ENCODE measurements at places on chromosomes 4 and X. TPM values are rescaled to one million over a fixed set of nuclear protein-coding genes. Genes with fewer than 3 reads are reported as not detected.

DNA sequence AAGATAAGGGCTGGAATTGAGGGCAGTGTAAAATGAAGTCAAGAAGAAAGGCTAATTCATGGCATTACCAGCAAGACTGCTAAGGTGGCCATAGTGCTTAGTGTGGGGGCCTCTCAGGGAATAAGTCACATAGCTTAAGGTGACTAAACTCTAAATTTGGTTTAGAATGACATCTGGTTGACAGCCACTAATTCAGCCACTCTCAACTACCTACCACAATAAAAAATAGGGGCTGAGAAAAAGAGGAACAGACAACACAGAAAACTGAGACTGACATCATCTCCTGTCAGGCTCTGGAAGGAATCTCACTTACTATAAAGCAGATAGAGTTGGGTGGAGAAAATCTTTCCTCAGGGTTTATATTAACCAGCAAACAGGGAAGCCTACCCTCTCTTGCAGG lies 96.9 kb downstream of the CHRDL1 start:
- H3K4me3 ChIP-seq = no peak overlapping the region
- H3K27ac ChIP-seq = no peak overlapping the region
- no peaks in the 10 kb centered on the region for H3K36me3 ChIP-seq
- H3K4me1 ChIP-seq = no peaks in the 10 kb centered on the region

DNA sequence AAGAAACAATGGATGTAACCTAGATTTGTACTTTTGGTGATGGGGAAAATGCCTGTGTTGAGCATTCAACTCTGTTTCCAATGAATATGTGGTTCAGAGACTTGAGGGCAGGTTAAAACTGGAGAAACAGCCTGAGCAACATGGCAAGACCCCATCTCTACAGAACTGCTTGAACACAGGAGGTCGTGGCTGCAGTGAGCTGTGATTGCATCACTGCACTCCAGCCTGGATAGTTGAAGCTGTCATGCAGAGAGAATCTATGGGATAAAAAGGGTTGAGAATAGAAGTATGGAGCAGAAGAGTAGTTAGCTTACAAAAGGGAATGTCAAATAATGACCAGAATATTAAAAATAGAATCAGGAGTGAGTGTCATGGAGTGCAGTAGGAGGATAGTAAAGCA lies 134.8 kb upstream of the PDE5A start:
- H3K4me1 ChIP-seq = no peaks in the 10 kb centered on the region
- H3K27ac ChIP-seq = no peak overlapping the region
- no peaks in the 10 kb centered on the region for H3K36me3 ChIP-seq
- no peak for DNase-seq

DNA sequence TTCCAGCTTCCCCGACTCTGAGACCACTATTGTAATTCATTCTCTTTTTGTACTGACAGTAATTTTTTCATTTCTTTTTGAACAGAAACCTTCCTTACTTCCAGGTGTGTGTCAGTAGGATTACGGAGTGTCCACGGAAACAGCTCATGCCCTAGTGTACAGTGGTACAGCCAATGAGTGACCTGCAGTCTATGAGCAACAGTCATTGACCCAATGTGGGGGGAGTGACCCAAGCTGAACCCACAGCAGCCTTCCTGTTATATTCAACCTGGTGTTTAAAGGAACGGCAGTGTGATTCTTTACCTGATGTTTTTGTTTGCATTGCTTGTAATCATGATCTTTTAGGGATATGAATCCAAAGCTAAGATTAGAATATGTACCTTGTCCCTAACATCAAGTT lies 1.2 kb downstream of the H2BW2 start:
- no peak overlapping the region for H3K27ac ChIP-seq
- peaks cover 5% of the 10 kb centered on the region for H3K27me3 ChIP-seq
- H3K4me1 ChIP-seq = no peaks in the 10 kb centered on the region
- H3K36me3 ChIP-seq = no peaks in the 10 kb centered on the region
- no peak overlapping the region for H3K4me3 ChIP-seq

- H3K4me1 ChIP-seq = no peaks in the 10 kb centered on the region
- no peak overlapping the region for H3K4me3 ChIP-seq
- H3K27me3 ChIP-seq = no peaks in the 10 kb centered on the region
These were observed 1090.9 kb downstream of the RAPGEF2 start for GRCh38 chr4:160193787-160194186.

GRCh38 chr4:74932010-74932409 lies 906 bp upstream of the PARM1 start:
- DNase-seq = no peak
- peaks cover 9% of the 10 kb centered on the region for H3K4me1 ChIP-seq

DNA sequence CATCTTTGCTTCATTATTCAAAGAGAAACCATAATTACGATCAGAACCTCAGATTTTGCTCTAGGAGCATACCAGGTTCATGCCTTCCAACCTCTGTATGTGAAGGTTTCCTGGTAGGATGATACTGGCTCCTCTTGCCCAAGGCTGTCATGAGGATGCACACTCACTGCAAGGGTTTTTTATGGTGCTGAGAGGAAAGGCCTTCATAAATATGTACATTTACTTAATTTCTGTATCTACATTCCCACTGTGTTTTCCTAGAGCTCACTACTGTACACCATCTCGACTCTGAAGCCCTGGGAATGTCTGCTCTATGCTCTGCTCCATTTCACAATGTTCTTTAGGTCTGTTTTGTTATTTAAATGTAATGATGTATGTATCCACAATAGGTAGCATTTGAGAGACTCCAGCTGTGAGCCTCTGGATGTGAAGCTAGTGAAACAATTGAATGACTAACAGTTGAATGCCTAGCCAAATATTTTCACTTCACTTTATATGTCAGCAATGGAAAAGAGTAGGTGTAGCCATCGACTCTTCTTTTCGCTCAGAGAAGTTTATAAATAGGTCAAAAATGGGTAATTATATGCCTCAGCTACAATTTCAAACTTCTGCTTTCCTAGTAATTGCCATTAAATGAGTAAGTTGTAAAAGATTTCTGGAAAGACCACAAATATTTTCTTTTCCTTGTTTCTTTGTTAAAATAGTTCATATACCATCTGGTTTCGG lies 228.0 kb downstream of the PALLD start:
- no peaks in the 10 kb centered on the region for H3K36me3 ChIP-seq
- H3K4me1 ChIP-seq = peaks cover 17% of the 10 kb centered on the region
- no peak overlapping the region for H3K4me3 ChIP-seq

DNA sequence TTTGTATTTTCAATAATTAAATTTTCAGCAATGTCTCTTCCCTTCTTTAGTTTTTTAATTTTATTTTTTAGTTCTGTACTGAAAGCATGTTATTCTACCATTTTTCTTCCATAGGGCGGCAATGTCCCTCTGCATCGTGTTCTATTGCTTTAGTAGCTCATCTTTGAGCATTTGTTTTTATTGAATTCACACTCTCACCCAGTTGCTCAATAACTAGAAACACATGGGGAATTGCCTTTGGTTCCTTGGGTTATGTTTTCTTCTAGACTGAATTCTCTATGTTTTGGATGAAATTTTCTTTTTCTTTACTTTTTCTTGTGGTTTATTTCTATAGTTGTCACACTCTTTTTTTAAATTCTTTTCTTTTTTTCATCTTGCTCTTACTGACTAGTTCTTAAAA lies 233.8 kb upstream of the LDB2 start:
- no peak for DNase-seq
- no peaks in the 10 kb centered on the region for H3K4me1 ChIP-seq
- H3K27ac ChIP-seq = no peak overlapping the region
- H3K36me3 ChIP-seq = no peaks in the 10 kb centered on the region
- no peaks in the 10 kb centered on the region for H3K27me3 ChIP-seq

The STOX2 gene
- not detected for total RNA-seq

DNA sequence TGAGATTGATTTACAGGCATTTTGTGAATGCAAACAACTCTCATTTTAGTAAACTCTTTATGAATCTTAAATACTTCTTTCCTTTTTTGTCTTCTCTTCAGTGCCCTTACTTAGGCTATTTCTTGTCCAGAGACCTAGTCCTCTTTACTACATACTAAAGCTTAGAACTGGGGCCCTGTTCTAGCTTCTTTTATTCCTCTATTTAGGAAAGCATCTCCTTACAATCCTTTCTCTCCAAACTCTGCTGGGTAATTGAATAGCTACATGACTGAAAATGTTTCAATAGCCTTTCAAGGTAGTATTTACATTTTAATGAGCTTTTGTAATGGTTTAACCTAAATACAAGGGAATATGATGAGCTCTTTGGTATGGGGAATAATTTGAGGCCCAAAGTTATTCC lies 1701.5 kb upstream of the TENM3 start:
- no peak overlapping the region for H3K27ac ChIP-seq
- DNase-seq = no peak
- no peaks in the 10 kb centered on the region for H3K36me3 ChIP-seq
- H3K4me1 ChIP-seq = no peaks in the 10 kb centered on the region
- no peaks in the 10 kb centered on the region for H3K27me3 ChIP-seq

Data from activated T-helper 2 cell treated with anti-CD3 and anti-CD28 coated beads, Interferon-gamma antibody, Interleukin-2, Interleukin-4, amounts not matched to agents 10 μg/mL and 5 μg/mL and 100 μg/mL, durations not matched to agents 14 hours and 24 hours and 36 hours (primary cell).